ENCODE measurements at places on chromosomes 2 and 18.

GRCh38 chr2:29014331-29014730 is 33.2 kb downstream of the TOGARAM2 start:
- no peak for DNase-seq

DNA sequence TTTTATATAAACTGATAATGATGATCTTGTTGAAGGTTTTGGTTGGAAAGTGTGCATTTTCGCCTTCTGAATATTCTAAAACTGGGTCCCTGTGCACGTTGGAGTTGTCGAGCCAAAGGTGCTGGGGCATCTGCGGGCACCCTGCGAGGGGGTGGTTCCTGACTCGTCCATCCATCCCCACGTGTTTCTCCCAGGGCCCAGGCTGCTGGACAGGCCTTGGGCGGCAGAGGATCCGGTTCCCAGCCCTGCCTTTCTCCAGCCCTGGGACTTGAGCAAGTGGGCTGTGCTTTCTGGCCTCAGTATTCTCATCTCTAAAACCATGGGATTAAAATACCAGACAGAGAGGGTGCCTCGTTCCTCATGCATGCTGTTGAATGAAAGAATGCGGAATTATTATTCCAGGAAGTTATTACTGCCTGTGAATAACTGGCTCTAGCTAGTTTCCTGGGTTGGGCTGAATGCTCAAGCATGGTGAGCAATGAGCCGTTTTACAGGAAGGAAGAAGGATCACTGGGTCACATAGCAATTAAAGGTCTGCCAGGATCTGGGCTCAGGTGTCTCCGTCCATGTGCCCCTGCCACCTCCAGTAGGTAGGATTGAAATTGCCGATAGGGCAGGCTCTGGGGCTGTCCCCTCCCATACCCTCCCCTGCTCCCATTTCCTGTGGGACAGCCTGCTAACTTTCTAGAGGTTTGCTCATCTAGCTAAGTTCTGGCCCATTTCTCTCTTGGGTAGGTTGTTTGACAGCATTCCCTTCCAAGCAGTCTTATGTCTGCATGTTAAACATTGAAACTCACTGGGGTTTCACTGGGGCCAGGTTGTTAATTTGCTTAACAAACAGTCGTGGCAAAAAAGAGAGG is 77.2 kb upstream of the HS6ST1 start:
- no peak for DNase-seq

- DNase-seq = peak; percentile 11
Observed at GRCh38 chr2:27320958-27321543, 1.8 kb downstream of the MPV17 start.

- DNase-seq = no peak
Observed at GRCh38 chr2:54862742-54863141, 139.3 kb downstream of the EML6 start.

DNA sequence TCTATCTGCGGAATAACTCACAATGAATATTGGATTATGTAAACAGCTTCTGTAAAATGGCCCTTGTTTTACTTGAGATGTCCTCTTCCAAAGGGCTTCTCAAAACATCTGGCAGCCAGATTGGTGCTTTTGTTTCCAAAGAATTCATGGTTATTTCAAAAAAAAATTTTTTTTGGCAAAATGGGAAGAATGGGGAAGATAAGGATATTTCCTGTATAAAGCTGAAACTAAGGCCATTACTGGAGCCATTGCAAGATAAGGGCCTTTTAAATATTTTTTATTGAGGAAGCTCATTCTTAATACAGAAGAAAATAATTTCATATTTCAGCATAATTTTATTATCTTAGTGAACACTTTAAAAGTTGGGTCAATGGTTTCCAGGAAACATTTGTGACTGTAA is 259.1 kb downstream of the GALNT13 start:
- DNase-seq = no peak

GRCh38 chr2:63614983-63615945 is 26.5 kb downstream of the MDH1 start:
- DNase-seq = no peak

DNA sequence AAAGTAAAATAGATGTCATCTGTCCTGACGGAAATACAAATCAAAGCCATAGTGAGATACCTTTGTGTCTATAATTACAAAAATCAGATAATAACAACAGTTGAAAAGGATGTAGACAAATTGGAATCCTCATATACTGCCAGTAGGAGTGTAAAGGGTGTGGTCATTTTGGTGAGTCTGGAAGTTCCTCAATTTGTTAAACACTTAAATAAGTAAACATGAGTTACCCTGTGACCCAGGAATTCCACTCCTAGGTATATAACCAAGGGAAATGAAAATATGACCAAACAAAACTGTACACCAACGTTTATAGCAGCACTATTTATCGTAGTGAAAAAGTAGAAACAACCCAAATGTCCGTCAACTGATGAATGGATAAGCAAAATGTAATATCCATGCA is 24.0 kb downstream of the R3HDM1 start:
- DNase-seq = no peak

DNA sequence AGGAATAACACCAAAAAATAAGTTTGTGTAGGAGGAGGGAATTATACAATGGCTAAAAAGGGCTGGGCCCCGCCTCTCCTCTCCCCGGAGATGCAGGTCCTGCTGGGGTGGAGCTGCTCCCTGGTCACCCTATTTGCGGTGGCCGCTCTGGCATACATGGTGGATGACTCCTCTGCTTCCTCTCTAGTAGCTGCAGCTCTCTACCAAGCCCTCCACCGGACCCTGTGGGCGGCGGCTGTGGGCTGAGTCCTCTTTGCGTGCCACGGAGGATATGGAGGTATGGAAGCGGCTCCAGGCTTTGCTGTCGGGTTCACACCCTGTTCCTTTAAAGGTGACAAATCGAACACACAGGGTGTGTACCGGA is 77.1 kb upstream of the SEC11C start:
- DNase-seq = no peak

DNA sequence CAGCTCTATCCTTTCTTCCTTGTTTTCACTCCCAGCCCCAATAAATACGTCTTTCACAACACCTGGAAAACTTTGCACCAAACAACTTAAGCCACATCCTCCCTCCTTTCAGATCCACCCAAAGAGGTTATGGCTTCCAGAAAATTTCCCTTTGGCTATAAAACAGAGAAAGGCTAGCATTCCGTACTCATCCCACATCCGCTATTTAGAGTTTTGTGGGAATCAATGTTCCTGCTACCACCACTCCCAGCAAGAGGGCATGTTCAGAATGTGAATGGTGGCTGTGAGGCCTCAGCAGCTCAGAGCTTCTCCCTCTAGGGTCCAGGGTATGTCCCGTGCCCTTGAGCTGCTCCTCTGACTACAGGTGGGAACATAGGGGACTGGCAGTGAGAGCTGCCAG is 214.6 kb downstream of the NCK2 start:
- DNase-seq = no peak

DNA sequence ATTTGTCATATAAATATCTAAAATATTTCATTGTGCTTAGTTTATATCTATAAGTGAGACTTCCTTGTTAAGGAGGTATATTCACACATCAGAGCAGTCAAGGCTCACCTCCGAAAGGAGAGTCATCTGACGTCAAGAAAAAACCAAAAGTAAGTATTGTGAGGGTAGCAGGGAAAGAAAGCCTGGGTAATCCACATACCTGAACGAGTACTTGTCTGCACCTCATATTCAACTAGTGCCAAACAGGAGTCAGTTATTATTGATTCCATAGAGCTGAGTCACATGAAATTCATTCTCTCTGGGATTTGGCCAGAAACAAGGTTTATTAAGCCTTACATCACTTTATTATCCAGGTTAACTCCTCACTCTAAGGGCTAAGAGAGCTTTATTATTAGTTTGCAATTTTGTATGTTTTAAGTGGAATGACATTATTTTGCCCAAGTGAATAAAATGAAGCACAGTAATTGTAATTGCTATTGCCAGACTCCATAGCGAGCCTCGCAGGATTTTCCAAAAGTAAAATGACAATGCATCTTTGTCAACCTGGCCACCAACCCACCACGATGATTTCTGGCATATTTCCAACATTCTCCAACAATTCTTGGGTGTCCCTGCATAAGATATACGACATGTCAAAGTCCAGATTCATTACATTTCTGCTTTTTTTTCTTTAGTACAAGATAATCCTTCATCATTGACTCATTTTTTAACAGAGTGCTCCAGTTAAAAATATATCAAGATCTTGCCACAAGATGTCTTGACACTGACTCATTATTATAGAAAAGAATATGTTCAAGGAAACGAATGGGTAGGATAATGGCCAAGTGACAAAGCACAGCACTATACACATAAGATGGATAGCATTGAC is 1210.4 kb upstream of the ACVR2A start:
- no peak for DNase-seq

DNA sequence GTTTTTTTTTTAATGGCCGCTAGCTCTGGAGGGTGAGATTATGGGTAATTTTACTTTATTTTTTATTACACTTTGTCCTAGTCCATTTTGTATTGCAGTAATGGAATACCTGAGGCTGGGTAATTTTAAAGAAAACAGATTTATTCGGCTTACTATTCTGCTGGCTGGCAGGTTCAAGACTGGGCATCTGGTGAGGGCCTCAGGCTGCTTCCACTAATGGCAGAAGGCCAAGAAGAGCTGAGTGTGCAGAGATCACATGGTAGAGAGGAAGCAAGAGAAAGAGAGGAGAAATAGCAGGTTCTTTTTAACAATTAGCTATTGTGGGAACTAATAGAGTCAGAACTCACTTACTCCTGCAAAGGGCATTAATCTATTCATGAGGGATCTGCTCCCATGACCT is 52.4 kb upstream of the ARHGAP28 start:
- DNase-seq = no peak

DNA sequence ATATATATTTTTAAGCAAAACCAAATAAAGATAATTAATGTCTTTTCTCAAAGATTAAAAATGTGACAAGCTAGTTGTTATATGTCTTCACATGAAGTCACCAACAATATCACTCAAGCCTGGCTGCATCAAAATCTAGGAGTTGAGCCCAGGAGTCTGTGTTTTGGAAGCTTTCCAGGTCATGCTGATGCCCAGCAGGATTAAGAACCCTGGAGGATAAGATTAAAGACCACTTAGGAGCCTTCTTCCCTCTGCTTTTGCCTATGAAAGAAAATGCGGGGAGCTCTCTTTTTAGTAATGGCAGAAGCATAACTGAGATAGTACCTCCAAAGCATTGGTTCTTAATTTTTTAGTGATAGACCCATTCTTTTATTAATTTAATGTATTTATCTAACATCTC is 157.4 kb downstream of the ASXL3 start:
- DNase-seq = no peak

- no peak for DNase-seq
Observed at GRCh38 chr2:232959139-232959538, 53.9 kb downstream of the NGEF start.

- DNase-seq = no peak
Observed at GRCh38 chr2:7634409-7634808, 717.2 kb downstream of the RNF144A start.

DNA sequence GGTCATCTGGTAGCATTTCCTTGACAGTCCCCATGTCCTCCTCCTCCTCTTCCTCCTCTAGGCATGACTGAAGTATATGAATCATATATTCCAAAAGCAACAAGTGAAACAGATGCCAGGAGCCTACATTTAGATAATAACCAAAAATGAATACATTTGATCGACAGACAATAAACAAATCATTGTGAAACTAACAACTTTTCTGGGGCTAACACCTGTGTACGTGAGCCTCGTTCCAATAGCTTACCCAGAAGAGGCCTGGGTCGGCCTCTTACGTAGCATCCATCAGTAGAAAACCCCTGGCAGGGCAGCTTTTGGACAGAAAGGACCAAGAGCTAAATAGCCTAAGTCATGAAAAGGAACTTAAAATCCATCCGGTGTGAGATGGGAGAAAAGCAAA is 15.3 kb upstream of the CREG2 start:
- no peak for DNase-seq

DNA sequence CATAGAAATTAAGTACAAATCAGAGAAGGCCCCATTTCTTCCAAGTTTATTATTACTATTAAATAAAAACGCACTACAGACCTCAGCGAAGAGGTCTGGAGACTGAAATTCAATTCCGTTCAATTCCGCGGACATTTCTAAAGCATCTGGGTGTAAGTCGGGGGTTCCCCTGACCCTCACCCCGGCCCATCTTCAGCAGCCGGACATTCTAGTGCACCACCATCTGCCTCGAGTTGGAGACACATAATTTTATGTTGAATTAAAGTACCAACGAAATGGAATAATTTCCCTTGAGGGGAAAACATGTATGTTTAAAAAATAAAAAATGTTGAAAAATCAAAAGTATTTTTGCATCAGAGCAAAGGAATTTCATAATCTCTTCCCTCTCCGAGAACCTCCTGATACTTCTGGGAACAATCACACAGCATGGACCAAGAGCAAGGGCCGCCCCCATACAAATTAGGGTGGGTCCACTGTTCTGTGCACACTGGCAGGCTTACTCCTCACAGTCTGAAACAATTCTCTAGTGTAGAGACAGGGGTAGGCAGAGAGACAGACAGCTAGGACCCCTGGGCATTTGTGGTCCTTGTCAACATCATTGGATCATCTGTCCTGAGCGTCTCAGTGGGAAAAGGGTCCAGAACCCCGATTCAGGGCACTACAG is 29.3 kb downstream of the MBP start:
- no peak for DNase-seq

DNA sequence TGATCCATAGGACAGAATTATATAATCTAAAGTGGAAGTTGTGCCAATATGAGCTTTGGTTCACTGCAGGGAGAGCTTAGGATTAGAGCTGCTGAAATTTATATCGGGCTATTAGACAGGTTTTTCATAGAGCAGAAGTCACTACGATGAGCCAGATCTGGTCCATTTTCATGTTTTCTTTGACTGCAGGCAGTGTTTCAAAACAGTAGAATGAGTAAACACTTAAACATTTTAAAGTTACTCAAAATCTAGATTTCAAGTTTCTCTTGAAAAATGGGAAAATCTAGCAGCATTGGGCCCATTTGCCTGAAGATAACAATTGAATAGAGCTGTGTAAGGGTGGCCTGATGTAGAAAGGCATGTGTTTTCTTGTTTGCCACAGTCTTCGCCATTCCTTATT is 14.5 kb upstream of the ADAM23 start:
- DNase-seq = no peak

GRCh38 chr2:190412966-190413365 is 4.8 kb downstream of the MFSD6 start:
- no peak for DNase-seq

DNA sequence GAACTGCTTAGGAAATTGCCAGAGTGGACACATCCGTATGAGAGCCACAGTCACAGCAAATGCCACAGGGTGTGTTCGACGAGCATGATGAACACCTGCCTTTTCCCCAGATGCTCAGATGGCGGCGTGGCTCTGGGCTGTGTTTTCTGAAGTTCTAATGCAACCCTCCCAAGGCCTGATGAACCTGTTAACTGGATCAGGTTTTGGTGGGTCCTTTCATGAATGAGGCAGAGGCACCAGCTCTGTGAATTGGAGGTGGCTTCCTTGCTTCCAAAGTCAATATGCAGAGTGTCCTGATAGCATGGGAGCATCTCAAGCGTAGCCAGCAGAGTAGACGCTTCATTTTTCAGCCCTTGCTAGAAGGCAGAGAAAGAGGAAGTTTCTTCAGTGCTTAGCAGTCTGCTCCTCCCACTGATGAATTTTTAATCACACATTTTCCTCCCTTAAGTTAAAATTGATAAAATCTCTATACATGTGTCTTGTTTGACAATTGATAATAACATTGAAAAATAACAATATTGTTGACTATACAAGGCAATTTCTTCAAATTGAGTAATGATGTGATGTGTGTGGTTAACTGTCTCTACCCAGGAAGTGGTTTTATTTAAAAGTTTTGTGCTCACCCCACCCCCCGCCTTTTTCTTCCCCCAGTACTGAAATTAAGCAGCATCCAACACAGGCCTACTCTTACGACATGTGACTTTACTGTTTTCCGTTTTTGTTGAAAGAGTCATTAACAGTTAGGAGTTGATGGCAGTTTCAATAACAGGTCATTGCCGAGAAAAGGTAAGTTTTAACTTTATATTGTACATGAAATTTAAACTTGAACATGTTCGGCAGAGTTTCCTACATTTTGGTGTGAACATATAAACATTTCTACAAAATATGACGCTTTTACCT is at the start of gene ARHGAP15:
Gene ARHGAP15, plus strand, starts transcription at position 739 of the 900 bp plus-strand sequence.
- DNase-seq = no peak

Data from cerebellar nuclear complex (tissue), 1 donor.